Ammon's horn (tissue), 1 donor: ENCODE measurements at places on chromosomes 5 and 9.

DNA sequence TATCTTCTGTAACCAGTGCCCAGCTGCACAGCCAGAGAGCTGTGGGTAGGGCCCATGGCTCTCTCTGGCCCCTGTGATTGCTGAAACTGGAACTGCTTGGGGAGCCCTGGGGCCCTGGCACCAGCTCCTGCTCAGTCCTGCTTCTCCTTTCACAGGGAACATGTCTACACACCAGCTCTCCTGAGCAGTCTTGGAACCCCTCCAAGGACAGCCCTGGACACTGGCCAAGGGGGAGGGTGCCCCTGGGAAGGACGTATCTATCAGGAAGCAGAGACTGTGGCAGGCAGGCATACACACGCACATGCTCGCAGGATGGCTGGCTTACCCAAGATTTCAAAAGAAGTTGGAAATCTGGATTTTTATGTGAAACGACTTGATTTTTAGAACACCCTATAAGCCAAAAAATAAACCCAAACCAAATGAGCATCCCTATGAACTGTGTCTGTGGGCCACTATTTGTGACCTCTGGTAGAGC lies 8.8 kb upstream of the TRAF1 start:
- peak; percentile 91 for DNase-seq

GRCh38 chr5:8521991-8522390 lies 653.0 kb downstream of the MTRR start:
- no peak for DNase-seq

DNA sequence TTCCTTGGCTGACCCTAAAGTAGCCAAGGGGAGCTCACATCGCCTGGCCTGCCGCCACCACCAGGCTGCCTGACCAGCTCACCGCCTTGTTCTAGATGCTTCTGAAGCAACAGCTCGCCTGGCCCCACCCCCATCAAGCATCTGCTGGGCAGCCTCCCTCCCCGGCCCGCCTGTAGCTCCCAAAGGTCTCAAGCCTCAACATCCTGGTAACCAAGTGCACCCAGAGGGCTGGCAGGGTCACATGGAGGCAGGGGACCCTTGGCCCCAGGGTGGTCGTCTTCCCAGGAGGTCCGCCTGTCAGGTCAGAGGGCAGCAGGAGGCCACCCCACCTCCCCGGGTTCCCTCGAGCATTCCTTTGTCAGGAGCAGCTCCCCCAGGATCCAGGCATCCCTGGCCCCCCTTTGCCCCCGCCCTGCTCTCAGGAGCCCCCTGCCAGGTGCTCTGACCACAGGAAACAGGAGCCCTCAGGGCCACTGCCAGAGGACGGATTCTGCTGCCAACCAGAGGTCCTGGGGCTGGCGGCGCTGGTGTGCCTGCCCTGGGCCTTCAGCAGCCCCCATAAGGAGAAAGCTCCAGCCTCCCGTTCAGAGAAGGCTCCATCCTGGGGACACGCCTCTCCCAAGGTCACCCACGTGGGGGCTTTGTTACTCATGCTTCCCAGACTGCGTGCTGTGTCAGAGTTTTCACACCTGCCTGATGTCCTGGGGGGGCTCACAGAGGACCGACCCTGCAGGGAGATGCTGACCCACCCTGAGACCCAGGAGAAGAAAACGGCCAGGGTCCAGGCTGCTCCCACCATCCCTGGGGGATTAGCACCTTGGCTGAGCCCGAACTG lies 3.5 kb upstream of the LRRC14B start:
- no peak for DNase-seq

DNA sequence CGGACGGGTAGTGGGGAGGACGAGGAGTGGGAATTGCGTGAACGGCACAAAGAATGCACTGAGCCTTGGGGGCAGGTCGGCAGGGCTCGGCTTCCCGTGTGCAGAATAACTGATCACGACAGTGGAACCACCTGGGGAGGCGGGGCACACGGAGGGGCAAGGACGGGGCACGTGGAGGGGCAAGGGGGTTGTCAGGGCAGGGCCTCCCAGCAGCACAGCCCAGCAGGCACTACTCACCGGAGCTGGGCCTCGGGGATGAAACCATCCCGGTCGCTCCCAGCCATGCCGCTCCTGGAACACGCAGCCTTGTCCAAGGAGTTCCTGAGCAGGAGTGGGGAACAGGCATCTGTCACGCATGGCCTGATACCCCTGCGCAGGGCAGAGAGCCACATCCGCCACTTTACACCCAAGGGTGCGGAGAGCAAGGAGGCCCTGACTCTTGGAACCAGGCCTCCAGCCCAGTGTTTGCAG lies 33.4 kb downstream of the SARDH start:
- DNase-seq, result no peak

- DNase-seq, result no peak
Observed at GRCh38 chr9:73597771-73598170, 446.1 kb downstream of the ANXA1 start.

GRCh38 chr5:142215915-142216681 lies 107.5 kb downstream of the NDFIP1 start:
- DNase-seq, result peak; percentile 10

- DNase-seq, result no peak
Observed at GRCh38 chr5:55897206-55897894, 46.2 kb downstream of the IL31RA start.

DNA sequence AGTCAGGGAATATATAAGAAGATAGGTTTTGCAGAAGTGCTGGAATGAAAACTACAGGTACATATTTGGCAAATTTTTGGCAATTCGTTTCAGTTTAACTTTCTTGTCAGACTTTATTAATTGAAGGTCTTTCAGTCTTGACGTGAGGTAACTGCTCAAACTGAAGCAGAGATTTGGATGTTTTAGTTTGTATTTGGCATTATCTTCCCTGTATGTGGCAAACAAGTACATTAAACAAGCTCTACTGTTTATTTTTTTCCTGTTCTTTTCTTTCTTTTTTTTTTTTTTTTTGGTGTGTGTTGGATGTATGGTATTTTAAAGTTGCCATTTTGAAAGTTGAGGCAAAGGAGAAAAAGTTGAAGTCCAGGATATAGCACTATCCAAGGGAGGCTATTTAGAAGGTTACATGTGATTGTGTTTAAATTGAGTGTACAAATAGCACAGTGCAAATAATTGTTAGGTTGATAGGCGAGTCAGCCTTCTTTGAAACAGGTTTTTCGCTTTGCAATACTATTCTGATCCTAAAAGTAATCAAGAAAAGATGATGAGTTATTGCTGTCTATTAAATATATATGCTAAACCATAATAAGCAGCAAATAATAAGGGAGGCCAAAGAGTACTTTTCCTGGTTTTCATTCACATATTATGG lies 2.2 kb downstream of the PBX3 start:
- no peak for DNase-seq
